H9 (cell line): ENCODE measurements at places on chromosomes 3 and 15.

- no peak for DNase-seq
Observed at GRCh38 chr15:100308608-100309007, 33.2 kb downstream of the ADAMTS17 start.

DNA sequence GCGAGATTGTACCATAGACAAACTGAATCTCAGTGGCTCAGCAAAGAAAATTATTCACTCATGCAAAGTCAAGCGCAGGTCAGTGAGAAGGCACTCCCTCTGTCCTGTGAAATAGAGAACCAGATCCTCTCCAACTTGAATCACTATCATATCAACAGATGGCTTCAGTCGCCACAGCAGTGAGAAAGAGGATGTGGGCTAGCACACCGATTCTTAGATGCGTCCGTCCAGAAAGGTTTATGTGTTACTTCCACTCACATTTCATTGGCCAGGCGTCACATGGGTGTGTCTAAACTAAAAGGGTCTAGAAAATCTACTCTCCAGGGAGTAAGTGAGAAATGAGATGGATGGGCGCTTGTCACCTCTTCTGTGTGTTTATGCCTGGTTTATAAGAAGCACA, 141.6 kb upstream of the KBTBD8 start:
- DNase-seq = no peak

- no peak for DNase-seq
Observed at GRCh38 chr3:57963811-57964346, 44.3 kb upstream of the FLNB start.

GRCh38 chr15:76169018-76169417, 109.2 kb downstream of the TMEM266 start:
- peak; percentile 56 for DNase-seq

GRCh38 chr15:98617328-98617980, 30.9 kb upstream of the IGF1R start:
- DNase-seq = no peak

- no peak for DNase-seq
Observed at GRCh38 chr3:7393944-7394605, 533.2 kb downstream of the GRM7 start.

GRCh38 chr15:48507416-48508065, 138.0 kb downstream of the FBN1 start:
- peak; percentile 37 for DNase-seq

- DNase-seq = no peak
Observed at GRCh38 chr15:35691891-35692867, 146.2 kb upstream of the DPH6 start.

GRCh38 chr15:94174399-94174802, 57.0 kb upstream of the MCTP2 start:
- DNase-seq = no peak

- no peak for DNase-seq
Observed at GRCh38 chr3:134481166-134481565, 4.6 kb downstream of the ANAPC13 start.

DNA sequence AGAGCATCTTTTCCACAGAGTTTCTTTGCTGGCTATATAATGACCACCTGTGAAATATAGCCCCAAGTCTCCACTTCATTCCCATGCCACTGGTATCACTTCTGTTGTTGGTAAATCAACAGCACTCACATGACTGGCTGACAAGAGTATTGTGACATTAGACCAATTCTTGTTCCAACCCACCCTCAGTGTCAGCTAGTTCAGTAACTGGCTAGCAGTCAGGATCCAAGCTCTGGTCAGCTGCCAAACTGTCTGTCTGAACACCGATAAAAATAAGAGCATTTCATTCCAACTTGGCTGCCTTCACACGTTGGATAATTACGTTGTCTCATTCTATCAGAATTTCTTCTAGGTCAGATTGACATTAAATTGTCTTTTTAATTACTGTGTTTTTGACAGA, 166.5 kb downstream of the USP13 start:
- no peak for DNase-seq

GRCh38 chr3:7203969-7204847, 343.3 kb downstream of the GRM7 start:
- DNase-seq = no peak

GRCh38 chr15:58777107-58777506, 6.0 kb downstream of the MINDY2 start:
- no peak for DNase-seq

DNA sequence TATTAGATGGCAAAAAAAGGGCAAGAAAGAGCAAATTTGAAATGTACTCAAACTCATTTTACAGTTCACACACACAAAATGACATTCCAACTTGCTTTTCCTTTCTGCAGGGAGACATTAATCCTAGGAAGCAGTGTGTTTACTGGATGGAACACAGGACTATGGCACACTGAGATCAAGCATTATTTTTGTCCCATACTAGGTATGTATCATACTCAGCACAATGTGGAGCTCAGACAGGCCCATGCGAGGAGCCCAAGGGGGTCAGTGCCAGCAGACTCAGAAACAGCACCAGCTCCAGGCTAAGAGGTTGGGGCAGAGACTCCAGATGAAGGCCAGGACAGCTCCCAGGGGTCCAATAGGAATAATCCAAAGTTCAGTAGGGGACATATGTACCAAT, 30.8 kb upstream of the SLC35G2 start:
- DNase-seq = no peak

DNA sequence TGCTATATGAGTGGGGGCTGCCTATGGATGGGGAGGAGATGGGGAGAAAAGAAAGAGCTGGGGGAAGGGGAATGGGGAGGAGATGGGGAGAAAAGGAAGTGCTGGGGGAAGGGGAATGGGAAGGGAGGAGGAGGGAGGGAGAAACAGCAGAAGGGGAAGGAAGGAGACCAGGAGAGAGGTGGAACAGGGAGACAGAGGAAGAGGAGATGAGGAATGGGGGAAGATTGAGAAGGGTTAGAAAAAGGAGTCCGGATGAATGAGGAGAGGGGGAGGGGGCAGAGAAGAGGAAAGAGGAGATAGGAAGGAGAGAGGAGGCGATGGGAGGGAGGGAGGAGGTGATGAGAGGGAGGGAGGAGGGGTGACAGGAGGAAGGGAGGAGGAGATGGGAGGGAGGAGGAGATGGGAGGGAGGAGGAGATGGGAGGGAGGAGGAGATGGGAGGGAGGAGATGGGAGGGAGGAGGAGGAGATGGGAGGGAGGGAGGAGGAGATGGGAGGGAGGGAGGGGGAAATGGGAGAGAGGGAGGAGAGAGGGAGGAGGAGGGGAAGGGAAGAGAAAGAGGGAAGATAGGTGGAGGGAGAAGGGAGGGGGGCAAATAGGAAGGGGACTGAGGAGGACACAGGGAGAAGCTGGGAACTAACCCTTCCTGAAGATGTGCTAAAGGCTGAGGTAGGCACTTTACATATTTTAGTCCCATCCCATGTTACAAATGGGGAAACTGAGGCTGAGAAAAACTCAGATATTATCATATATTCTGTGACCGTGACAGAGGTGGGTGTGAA, 6.6 kb upstream of the BCL2L10 start:
- no peak for DNase-seq

- no peak for DNase-seq
Observed at GRCh38 chr3:193241716-193242115, 694 bp downstream of the PLAAT1 start.

GRCh38 chr3:178673529-178673928, 137.3 kb downstream of the KCNMB2 start:
- no peak for DNase-seq

GRCh38 chr3:161781381-161781780, 284.8 kb downstream of the OTOL1 start:
- DNase-seq = no peak

DNA sequence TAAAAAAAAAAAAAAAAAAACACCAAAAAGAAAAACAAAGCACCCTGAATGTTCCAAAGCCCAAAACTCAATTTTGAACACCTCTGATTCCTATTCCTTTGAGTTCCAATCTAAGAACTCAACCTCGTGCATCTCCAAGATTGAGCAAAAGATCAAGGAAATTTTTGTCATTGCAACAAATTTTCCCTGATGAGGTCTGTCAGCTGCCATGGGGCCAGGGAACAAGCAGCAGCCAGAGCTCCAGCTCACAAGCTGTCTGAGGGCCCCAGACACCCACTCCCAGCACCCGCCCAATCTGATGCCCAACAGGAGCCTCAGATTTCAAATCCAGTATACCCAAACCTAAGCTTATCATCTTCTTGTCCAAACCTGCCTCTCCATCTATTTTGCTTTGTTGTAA, 87.6 kb upstream of the ACP3 start:
- DNase-seq = no peak

GRCh38 chr3:161388855-161389254, 17.5 kb upstream of the SPTSSB start:
- DNase-seq = no peak

- no peak for DNase-seq
Observed at GRCh38 chr15:60734851-60735250, 255.9 kb upstream of the ICE2 start.

GRCh38 chr15:70439304-70439877, 324.0 kb downstream of the UACA start:
- no peak for DNase-seq

DNA sequence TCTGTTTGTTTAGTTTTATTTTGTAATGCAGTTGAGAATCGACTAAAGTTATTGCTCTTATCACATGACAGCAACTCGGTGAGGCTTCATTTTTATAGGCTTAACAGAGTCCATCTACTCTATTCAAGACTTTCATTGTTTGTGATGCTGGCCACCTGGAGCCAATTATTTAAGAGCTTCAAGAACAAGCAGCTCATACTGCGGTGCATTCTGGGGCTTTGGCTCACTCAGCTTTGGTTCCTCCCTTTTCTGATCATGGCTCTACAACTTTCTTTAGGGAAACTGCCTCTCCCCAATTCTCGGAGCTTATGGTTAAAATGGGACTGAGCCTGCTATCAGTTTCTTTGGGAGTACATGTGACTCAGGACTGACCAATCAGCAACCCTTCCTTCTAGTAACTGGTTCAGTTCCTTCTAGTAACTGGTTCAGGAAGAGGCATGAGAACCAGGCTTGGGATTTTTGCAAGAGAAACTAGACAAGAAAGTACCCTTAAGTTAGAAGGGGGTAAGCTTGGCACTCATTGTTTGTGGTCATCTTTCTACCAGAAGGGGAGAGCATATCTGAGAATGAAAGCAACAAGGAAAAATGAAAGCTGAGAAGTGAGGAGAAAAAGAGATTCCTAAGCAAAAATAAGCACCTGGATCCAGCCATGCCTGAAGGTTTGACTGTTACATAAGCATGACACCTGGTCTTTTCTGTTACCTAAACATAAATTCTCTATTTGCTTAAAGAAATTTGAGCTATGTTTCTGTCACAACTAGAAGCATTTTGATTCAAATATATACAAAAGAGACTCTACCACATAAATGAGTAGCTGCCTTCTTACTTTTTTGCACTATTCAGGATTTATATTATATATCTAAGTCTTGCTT, 24.1 kb upstream of the ARHGEF3 start:
- no peak for DNase-seq

GRCh38 chr3:121724130-121724529, 25.4 kb downstream of the GOLGB1 start:
- DNase-seq = no peak

DNA sequence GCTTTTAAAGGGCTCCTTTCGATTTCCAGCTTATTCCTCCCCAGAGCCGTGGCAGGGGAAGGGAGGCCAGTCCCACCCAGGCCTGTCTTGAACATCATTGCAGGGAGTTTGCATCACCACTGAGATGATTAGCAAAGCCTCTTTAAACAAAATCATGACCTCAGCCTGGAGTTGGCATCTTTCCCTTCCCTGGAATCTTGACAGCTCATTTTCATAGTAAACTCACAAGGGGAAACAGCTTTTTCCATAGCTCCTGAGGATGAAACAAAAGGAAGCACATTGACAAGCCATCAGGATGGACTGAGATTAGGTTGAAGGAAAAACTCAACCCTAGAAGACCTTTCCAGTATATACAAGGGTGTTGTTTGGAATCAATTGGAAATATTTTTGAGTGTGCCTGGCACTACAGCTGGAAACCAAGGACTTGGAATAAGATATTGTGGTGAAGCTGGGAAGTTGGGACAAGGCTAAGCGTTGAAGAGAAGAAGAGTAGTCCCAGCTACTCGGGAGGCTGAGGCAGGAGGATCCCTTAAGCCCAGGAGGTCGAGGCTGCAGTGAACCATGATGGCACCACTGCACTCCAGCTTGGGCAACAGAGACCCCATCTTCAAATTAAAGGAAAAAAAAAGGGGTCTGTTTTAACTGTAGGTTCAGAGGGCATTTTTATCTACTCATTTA, 3.1 kb upstream of the LARP6 start:
- no peak for DNase-seq

DNA sequence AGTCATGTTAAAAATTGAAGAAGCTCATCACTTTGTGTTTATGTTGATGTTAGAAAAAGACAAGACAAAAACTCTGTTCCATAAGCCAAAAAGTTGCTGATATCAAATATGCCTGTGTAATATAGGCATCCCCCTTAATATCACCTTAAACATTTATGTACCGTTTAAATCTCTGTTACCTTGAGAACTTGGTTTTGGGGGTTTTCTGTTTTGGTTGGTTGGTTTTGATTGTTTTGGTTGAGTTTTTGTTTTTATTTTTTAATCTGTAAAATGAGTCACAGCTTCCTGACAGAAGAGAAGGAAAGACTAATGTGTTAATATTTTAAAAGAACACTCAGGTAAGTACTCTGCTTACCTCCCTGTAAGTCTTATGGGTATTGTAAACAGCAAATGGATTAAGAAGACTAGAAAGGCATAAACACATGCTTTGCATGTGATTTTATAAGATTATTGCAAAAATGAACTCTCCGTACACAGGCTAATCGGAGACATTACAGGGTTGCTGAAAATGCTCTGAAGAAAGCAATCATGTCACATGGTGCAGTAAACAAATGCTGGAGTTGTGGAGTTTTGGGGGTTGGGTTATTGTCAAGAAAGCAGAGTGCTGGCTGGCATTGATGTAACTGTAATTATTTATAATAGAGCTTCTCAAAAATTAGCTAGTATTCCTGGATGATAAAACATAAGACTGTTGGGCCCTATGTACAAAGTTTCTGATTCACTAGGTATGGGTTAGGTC, 69.5 kb upstream of the MBNL1 start:
- DNase-seq = no peak

- no peak for DNase-seq
Observed at GRCh38 chr3:106309274-106309673, 440.5 kb upstream of the CBLB start.

- no peak for DNase-seq
Observed at GRCh38 chr3:4409415-4409814, 57.7 kb downstream of the SUMF1 start.

GRCh38 chr3:143123353-143123984, 3.9 kb downstream of the CHST2 start:
- no peak for DNase-seq
